Activated CD4-positive, CD25-positive, alpha-beta regulatory T cell treated with anti-CD3 and anti-CD28 coated beads, Interleukin-2, amount 50 U/mL, for 24 hours (primary cell): ENCODE measurements at places on chromosomes 1 and 21.

DNA sequence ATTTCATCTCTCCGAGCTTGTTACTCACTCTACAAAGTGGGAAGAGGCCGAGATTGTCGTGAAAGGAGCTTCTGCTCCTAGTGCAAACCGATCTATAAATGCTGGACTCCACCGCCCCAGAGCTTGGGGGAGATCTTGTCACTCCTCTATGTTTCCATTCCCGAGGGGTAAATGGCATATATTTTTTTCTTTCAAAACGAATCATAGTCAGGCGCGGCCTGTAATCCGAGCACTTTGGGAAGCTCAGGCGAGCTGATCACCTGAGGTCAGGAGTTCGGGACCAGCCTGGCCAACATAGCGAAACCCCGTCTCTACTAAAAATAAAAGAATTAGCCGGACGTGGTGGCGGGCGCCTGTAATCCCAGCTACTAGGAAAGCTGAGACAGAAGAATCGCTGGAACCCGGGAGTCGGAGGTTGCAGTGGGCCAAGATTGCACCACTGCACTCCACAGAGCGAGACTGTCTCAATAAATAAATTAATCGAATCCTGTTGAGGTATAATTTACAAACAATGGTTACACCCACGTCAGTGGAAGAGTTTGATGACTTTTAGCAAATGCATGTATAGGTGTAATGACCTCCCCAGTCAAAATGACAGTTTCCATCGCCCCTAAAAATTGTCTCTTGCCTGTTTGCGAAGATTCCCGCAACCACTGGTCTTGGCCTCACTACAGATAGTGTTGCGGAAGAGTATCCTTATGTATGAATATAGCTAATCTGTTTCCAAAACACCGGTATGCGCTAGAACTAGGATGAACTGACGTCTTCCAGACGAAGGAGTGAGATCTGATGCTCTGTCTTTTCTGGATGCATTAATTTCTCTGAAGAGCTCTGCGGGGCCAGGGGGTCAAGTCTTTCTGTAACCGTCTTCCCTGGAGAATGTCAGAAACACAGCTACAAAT, 840 bp upstream of the HEATR1 start:
- no peak for ATAC-seq

DNA sequence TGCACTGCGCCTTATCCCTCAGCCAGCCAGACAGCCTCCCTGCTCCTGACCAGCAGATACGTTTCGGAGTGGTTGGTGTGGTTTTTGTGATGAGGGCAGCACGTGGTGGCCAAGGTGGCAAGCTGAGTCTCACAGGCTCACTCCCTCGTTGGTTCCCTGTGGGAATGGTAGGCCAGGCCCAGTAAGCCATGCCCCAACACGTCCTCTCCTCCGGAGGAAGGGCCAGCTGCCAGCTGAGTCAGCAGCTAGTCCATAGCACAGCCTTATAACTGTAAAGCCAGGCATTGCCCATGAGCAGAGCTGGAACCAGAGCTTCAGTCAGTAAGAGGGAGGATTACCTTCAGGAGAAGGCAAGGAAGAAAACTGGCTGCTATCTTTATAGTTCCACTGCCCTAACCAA, 29.5 kb downstream of the SZRD1 start:
- no peak for ATAC-seq

DNA sequence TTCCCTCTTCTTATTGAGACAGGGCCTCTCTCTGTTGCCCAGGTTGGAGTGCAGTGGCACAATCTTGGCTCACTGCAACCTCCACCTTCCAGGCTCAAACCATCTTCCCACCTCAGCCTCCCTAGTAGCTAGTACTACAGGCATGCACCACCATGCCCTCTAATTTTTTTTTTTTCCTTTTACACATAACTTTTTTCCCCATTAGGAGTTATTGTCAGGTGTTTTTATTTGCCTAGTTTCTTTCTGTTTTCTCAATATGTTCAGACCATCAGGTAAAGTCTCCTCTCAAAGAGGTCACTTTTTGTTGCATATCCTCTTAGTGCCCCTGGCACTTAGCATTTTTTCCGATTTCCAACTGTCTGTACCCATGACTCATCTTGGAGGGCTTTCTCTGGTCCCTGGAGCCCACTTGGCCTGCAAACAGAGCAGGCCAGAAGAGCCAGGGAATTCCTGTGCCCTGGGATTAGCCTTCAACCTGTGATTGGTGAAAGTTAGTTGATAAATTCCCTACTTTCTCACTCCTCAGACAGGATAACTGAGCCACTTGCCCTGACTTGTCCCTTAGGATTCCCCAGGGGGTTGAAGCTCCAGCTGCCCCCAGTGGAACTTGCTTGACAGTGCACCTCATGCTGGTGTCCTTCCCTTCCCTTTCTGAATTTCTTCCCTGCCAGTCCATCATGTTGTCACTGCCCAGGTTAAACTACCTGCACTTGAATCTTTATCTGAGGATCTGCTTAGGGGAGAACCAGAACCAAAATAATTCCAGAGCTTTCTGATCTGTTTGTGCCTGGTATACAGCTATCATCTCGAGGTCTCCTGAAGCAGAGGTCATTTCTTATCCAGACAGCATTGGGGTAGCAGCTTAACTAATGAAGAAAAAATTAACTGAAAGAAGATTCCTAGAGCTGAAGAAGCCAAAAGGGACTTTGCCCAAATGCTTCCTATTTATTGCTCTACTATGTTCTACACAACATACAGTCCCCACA, 2.4 kb downstream of the NTPCR start:
- no peak for ATAC-seq

GRCh38 chr1:26787381-26787705, 407 bp upstream of the PIGV start:
- ATAC-seq = peak; percentile 44

DNA sequence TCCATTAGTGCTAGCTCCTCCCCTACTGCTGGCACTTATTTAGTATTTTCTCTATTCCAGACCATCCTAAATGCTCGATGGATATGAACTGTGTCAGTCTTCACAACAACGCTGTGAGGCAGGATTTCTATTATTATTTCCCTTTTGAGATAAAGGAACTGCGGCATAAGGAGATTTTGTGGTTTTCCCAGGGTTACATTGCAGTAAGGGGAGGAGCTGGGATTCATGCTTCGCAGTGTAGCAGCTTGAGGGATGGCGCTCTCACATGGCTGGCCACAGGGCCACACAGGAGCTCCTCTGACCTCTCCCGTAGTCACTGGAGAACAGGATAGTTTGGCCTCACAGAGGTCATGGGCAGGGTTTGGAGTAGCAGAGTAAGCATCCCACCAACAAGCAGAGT, 116.9 kb downstream of the BEND5 start:
- ATAC-seq = no peak

- no peak for ATAC-seq
Observed at GRCh38 chr1:75293270-75293669, 159.1 kb downstream of the LHX8 start.

DNA sequence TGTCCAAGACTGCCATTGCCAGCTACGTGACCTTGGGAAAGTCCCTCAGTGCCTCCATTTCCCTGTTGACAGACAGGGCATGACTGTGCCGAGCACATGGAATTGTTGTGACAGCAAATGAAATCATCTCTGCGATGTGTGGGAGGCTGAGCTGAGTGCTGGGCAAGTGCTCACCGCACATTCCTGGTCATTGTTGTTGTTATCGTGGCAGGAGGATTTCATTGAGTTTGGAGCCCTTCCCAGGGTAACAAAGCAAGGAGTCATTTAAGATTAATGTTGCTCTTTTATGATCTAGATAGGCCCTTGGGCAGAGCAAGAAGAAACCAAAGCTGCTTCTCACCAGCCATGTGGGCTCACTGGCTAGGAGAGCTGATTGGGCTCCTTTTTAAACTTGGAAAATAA, 39.6 kb upstream of the ITPKB start:
- no peak for ATAC-seq

DNA sequence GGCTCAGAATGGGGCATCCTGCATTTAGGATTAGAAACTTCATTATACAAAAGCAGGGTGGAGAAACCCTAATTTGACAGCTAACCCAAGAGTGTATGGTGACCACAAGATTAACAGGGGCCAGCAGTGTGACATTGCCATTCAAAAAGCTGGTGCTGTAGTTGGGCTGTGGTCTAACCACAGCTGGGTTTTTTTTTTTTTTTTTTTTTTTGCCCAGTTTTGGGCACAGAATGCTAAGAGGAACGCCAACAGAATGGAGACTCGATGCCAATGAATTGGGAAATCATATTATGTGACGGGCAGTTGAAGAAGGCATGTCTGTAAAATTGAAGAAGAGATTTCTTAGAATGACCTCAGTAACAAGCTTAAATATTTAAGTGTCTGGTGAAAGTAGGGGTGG, 58.4 kb downstream of the NFIA start:
- ATAC-seq = no peak

GRCh38 chr1:44828003-44828651, 14.9 kb downstream of the PTCH2 start:
- ATAC-seq = no peak

DNA sequence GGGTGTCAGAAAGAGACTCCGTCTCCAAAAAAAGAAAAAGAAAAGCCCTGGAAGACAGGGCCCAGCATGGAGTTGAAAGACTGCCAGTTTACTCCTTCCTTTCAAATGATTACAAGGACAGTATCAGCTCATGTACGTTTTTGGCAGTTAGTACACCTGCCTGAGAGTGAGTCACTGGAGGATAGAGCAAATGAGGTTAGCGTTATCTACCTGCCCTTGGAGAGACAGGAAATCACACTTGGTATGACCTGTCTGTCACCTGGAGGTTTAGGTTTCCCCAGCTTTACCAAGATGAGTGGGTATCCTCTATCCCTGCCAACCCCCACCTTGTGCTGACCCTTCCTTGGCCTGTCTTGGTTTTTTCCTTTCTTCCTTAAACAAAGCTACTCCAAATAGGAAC, 96.8 kb upstream of the BMP8A start:
- peak; percentile 76 for ATAC-seq

DNA sequence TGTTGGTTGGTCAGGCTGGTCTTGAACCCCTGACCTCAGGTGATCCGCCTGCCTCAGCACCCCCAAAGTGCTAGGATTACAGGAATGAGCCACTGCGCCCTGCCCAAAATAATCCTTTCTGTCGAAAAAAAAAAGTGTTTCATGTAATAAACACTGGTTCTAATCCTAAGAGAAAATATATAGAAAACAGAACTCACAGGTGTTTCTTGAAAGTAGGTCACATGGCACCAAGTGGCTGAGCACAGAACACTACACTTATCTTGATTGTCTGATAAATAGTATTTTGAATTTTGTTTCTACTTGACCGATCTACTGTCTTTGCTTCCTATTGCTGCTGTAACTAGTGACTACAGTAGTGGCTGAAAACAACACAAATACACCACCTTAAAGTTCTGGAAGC, 87.6 kb upstream of the SOD1 start:
- ATAC-seq = no peak

GRCh38 chr1:117615474-117615873, 9.6 kb downstream of the TENT5C start:
- peak; percentile 62 for ATAC-seq

DNA sequence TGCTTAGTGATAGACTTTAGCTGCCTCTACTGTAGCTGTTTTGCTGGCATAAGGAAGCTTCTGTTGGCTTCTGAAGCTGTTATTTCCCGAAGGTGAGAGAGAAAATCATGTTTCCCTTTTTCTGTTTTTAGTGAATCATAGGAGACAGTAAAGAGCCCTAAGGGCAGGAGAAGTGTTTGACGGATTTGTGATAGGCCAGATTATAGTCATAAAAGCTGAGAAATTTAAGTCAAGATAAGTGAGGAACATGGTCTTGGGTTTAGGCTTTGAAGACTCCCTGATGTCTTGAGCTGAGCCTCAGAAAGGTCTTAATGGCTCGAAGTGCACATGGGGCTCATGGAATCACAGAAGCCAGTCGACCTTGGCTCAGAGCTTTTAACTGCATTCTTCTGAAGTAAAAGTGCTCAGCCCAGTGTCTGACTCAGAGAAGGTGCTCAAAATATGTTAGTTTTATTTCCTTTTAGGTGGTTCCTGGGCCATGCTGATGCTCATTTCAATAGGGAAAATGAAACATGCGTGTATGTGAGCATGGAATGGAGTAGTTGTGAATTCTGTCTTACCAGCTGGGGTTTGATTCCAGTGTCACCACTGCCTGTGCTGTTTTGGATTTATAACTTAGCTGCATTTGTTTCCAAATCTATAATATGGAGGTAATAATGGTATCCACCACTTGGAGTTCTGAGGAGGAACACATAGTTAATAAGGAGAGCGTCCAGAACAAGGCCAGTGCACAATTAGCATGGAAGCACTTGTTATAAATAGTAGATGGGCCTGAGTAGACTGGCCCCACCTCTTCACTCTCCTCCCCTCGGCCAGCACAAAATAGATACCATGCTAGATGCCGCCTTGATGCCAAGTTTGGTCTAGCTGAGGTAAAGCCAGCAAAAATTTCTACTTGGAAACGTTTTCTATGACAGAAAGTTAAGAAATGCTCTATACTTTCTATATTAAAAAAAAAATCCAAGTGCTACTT, 99.2 kb downstream of the C1orf21 start:
- ATAC-seq = no peak

DNA sequence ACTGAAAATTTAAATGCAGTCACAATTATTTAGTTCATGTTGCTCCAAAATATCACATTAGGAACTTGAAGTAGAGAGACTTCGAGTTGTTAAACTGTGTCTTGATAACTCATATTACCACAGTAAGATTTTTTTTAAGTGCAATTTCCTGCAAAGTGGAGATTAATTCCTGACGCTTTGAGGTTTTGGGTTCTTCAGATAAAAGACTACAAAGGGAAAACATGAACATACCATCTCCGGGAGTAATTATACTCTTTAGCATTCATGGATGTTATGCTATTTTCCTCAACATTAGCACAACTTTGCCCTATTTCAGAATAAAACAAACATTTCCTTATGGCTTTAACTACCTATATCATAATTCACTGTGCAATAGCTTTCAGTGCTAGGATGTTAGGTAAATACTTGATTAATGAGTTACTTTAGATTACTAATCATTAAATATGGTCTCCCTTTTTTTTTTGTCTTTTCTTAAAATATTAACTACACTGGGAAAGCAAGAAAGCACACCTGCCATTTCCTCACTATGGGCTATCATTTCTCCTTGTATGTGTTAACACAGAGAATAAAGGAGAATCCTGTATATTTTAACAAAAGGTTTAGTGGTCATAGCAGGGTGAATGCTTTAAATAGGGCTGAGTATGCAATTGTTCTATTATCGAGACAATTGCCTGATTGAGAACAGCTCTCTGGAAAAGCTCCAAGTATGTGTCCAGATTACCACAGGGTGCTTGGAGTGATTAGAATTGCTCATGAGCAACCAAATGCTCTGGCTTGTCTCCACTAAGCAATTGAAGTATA, 252.5 kb upstream of the C1orf105 start:
- no peak for ATAC-seq

DNA sequence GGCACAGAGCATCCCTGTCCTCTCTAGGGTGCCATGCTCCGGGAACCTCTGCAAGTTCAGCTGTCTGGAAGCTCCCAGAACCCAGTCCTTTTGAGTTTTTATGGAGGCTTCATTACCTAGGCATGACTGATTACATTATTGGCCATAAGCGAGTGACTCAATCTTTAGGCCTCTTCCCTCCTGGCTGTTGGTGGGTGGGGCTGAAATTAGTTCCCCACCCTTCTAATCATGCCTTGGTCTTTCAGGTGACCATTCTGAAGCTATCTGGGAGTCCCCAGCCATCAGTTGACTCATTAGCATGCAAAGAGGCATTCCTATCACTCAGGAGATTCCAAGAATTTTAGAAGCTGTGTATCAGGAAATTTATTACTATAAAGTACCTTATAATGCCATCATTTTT, 46.6 kb downstream of the WLS start:
- ATAC-seq = no peak
